ENCODE measurements at places on chromosomes 12 and 14. TPM values are rescaled to one million over a fixed set of nuclear protein-coding genes. Genes with fewer than 3 reads are reported as not detected.

- no peak for DNase-seq
Observed at GRCh38 chr12:30447061-30447750, 248.5 kb downstream of the IPO8 start.

GRCh38 chr12:3267690-3268089, 190.5 kb downstream of the TSPAN9 start:
- DNase-seq, result no peak

The OR4E2 gene
- not detected for total RNA-seq

DNA sequence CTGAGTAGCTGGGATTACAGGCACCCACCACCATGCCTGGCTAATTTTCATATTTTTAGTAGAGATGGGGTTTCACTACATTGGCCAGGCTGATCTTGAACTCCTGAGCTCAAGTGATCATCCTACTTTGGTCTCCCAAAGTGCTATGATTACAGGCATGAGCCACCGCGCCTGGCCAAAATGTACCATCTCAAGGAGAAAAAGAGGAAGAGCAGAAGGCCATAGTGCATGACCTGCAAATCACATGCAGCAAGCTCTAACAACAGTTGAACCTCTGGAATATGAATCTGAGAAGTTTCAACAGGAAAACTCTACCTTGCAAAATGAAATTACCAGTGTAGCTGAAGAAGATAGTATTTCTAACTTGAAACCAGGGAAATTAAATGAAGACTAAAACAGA, 17.1 kb upstream of the SERPINA1 start:
- no peak for DNase-seq

The SLC6A13 gene
- total RNA-seq, result 3.2 TPM

DNA sequence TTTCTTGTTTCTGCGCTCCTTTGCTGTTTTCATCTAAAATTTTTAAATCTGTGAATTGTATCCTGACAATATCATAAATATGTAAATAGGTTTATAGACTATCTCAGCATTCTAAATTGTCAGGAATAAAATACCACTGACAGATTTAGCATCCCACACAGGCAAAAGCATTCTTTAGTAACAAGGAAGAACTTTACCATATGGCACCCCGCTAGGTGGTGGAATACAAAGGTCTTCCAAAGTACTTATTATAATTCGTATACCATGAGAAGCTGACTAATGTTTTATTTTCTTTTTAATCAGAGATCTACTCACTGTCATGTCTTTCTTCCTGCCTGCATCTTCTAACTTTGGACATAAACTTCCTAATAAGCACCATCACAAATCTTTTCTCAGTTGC, 328.8 kb upstream of the NOVA1 start:
- DNase-seq, result no peak

Measured in Right ventricle myocardium inferior (tissue), 1 donor.